ENCODE measurements at places on chromosomes 11 and 22.
A peak's percentile ranks its signal among the peaks of the same experiment; 100 is the strongest.

- no peak for DNase-seq
Measured at GRCh38 chr22:29112121-29112520, 39.3 kb downstream of the KREMEN1 start.

GRCh38 chr11:44625759-44626523 is 60.5 kb downstream of the CD82 start:
- DNase-seq: no peak

GRCh38 chr11:81687057-81687456 is 1046.6 kb downstream of the FAM181B start:
- no peak for DNase-seq

DNA sequence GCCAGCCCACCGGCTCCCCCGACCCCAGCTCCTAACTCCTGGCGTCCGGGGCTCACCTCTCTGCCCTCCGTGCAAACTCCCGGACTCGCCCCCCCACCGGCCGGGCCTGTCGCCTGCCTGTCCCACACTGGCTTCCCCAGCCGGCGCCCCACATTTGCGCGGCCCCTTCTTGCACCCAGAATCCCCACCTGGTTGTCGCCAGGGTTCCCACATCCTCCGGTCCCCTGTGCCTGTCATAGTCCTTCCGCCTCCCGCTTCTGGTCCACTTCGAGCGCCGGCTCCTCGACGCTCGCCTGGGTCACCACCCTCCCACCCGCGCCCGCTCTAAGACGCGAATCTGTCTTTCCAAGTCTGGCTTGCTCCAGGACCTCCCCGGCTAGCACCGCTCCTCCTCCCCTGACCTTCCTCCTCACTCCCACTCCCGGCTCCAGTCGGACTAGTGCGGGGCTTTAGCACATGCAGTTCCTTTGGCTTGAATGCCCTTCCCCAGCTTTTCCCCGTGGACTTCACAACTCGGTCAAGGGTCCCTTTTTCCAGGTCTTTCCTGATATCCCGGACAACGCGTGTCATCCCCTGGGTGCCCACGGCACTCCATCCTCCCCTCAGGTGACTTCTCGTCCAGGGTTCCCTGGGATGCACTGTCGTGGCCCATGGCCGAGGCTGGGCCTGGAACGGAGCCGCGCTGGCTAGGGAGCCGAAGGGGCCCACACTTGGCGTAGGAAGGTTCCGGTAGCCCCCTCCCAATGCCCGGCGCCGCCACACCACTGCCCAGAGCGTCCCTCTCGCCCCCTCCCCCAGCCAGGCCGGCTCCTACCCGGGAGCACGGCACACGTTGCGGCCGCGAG is 635 bp downstream of the SCARF2 start:
- peak; percentile 46 for DNase-seq

GRCh38 chr22:17976121-17976520 is 48.2 kb downstream of the MICAL3 start:
- DNase-seq: no peak

- DNase-seq: no peak
Measured at GRCh38 chr11:31913985-31914384, 102.9 kb upstream of the PAX6 start.

DNA sequence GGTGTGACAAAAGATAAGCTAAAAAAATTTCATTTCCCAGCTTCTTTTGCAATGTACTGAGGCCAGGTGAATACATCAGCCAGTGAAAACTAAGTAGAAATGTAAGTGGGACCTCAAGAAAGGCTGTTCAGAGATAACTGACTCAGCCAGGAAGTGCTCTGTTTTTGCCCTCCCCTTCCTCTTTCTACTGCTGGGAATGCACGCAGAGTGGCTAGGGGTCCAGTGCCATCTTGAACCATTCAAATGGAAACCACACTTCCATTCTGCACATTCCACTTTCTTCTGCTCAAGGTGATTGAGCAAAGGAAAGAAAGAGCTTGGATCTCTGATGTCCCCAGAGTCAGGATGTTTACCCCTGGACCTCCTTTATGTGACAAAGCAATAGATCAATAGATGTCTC is 27.8 kb upstream of the LMO2 start:
- DNase-seq: no peak

DNA sequence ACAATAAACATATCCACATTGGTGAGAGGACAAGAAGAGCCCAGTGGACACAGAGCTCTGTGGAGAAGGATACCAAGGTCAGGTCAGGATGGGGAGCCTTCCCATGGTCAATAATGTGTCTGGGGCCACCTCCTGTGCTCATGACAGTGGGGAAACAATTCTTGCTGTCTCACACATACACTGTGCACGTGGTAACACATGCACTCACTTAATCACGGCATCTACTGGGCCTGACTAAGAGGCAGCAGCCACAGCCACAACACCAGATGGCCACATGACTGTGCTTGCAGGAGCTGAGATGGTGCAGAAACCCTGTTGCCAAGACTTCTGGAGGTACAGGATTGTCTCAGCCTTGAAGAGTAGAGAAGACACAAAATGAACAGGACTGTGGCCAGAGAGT is 28.6 kb downstream of the C22orf42 start:
- DNase-seq: no peak

- no peak for DNase-seq
Measured at GRCh38 chr22:29679316-29679715, 40.5 kb upstream of the CABP7 start.

DNA sequence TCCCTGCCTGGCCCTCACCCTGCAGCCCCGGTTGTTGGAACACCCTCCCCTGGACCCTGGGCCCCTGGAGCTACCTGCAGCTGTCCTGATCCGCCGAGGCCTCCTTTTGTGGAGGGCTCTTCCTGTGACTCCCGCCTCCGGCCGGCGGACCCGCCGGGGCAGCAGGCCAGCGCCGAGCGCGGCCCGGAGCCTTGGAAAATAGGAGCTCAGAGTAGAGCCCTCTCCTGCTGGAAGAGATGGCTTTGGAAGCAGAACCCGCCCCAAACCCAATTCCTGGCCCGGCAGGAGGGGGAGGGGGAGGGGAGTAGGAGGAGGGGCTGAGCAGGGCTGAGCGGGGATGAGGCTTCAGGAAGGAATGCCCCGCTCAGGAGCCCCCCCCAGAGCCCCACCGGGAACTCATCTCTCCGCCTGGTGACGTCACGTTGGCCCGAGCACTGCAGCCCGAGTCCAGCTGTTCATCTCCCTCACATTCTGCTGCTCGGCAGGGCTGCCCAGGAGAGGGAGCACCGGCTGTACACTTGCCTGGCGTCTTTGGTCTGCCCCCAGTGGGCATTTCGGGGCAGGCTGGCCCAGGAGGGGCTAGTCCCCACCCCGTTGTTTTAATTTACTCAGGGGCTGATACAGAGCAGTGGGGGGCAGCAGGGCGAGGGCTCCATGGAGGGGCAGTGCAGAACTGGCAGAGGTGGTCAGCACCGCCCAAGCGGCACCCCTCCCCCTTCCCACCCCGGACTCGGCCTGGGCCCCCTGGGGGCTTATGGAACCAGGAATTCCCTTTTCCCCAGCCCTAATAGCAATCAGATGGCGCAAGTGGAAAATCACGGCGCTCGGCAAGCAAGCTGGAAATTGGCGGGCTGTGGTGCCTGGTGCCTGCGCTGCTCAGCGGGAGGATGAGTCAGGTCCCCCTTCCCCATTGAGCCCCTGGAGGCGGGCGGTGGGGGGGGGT is at the start of gene MRGPRF:
Gene MRGPRF (minus strand): TSS at position 238 of the 943 bp plus-strand sequence. CDS start 3,345 bp downstream, outside the sequence.
- no peak for DNase-seq

DNA sequence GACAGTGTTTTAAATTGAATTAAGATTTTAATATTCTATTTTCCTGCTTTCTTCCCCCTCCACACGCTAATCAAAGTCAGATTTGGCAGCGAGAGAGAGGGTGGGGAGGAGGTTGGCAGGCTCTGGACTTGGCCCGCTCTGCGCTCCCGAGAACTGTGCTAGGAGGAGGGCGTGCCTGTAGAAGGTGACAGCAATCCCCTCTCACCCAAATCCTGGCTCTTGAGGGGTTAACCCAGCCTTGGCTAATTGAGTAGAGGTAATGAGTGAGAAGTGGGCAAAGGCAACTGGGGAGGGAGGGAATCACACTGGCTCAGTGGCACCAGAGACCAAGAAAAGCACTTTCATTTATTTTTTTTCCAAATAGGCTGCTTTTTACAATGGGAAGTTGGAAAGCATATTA is 42.2 kb downstream of the BUD13 start:
- DNase-seq: no peak

DNA sequence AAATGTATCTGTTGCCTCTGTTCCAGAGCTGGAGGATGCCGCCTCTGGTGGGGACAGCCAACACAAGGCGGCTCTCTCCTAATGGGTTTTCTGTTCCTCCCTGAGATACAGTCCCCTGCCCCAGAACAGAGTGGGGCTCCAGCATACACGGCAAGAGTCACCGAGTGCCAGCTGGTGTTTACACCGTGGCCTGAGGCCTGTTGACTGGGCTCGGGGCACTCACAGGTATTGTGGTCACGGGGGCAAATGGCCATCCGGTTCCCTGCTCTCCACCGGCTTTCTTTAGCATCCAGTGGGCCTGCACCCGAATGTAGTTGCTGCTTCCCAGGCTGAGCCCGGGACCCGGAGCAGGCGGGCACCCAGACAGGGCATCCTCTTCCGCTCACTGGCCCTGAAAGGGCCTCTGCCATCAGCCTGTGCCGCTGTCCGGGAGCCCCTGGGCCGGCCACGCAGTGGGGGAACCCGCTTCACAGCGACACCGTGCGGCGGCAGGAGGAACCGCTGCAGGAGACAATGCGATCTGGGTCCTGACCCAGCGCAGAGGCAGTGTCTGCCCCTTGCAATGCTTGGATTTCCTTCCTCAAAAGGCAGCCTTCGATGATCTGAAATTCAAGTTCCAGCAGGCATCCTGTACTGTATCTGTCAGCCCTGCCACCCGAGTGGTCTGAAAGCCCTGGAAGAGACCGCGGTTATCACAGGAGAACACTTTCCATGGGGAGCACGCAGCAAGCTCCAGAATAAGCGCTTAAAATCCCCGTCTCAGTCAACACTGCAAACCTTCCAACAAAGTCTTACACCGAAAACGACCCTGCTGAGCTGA is 859 bp upstream of the KRTAP5-5 start:
- no peak for DNase-seq

Data from D721Med (cell line).